ENCODE measurements at places on chromosomes 1 and 21. TPM values are rescaled to one million over a fixed set of nuclear protein-coding genes. Genes with fewer than 3 reads are reported as not detected.

S100A1 gene
- total RNA-seq = 0.17 TPM

RIMKLA gene
- under 0.01 TPM for total RNA-seq

KIRREL1 gene
- 97.7 TPM for total RNA-seq

BMP8A gene
- not detected for total RNA-seq

HES3 gene
- not detected for total RNA-seq

PLA2G2F gene
- total RNA-seq = not detected

CAMK1G gene
- total RNA-seq = 2.2 TPM

LYPD8 gene
- total RNA-seq = not detected

Measured in smooth muscle cell of trachea (primary cell).